ENCODE measurements at places on chromosomes 16 and 17.

- DNase-seq = no peak
These were observed 317.1 kb downstream of the PHKB start for GRCh38 chr16:47778106-47778801.

GRCh38 chr16:86479419-86479818 lies 30.9 kb upstream of the FOXF1 start:
- DNase-seq = no peak

GRCh38 chr17:83117583-83117982 lies 38.2 kb downstream of the METRNL start:
- no peak for DNase-seq

GRCh38 chr17:81394921-81395599 lies at the start of gene BAHCC1:
BAHCC1 (plus strand) TSS chr17:81395457; CDS start chr17:81399740, 4,283 bp downstream.
- DNase-seq = peak; percentile 99

GRCh38 chr17:29911641-29912177 lies 18.3 kb downstream of the SSH2 start:
- no peak for DNase-seq

DNA sequence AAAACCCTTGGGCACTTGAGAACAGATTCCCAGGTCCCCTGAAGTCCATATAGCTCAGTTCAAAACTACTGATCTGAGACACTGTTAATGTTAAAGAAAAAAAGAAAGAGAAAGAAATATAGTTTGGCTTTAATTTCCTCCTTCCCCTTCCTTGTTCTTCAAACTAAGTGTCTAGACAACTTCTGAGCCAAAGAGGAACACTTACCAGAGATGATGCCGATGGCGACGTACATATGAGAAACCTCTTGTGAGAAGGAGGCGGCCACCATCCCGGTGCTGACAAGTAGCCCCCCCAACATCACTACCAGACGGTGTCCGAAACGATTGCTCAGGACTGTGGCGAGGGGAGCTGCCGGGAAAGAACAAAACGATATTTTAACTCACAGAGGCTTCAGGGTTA lies 17.2 kb downstream of the SLC16A6 start:
- DNase-seq = no peak

DNA sequence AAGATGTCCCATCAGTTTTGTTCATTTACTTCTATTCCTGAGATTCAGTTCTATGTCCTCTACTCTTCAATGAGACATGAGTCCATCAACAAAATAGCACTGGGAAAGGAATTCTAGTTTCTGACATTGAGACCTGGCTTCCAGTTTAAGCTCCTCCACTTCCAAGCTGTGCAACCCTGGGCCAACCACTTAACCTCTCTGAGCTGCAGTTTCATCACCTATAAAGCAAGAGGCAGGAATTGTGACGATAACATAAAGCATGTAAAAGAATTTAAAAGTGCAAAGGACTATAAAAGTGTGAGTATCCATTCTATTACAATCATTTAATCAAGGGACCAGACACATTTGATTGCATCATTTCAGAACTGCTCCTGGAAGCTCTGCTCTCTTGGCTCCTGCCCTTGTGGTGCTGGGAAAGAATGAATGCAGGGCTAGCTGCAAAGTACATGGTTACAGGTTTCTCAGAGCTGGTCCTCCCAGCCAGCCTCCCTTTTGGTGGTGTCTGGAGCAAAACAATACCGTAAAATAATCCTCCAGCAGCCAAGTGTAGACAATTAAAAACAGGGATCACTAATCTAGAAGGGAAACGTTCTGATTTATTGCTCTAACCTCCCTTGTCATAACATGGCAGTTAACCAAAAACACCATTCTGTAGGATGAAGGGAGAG lies 113.9 kb downstream of the VPS53 start:
- DNase-seq = no peak

DNA sequence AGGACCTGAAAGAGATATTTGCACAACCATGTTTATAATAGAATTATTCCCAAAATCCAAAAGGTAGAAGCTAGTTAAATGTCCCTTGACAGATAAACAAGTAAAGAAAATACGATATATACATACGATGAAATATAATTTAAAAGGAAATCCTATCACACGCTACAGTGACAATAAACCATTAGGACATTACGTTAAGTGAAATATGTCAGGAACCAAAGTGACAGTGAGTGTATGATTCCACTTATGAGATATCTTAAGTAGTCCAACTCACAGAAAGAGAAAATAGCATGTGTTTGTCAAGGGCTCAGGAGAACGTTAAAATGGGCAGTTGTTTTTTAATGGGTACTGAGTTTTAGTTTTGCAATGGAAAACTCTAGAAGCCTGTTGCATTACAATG lies 212.7 kb upstream of the PMFBP1 start:
- no peak for DNase-seq

DNA sequence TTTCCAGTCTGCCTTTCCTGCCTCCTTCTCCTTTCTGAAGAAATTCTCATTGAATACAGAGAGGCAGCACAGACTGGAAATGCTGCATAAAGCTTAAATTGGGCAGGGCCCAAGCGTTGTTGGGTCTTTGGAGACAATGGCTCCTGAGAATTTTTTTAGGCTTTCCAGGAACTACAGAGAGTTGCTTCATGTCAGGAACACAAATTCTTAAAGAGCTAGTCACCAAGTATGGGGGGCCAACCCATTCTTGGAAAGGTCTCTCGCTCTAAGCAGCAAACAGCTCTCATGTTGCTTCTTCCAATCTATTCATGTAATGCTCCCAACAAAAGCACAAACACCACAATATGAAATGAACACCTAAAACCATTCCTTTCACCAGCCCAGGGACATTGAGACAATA lies 6.9 kb downstream of the HNF1B start:
- DNase-seq = no peak

DNA sequence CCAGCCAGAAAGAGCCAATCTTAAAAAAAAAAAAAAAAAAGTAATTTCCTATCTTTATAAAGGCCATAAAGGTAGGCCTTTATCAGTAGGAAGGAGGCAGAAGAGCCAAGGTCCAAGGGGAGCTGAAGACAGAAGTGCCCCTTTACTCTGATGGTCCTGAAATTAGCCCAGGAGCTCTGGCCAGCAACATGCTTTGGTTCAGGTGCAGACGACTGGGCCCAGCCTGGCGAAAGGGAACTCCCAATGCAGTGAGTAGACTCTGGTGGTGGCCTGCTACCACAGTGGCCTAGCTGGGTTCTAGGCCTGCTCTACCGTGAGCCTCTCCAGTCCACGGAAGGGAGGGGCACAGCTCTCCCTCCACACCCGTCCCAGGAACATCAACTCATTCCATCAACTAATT lies 23.1 kb upstream of the MEIOB start:
- no peak for DNase-seq

GRCh38 chr17:11318207-11318606 lies 77.2 kb downstream of the SHISA6 start:
- no peak for DNase-seq

- DNase-seq = no peak
These were observed 11.1 kb downstream of the CA10 start for GRCh38 chr17:52147431-52147830.

- DNase-seq = no peak
These were observed 508.7 kb downstream of the KCNJ2 start for GRCh38 chr17:70677783-70678647.

- no peak for DNase-seq
These were observed 52.7 kb downstream of the SREBF1 start for GRCh38 chr17:17783825-17784656.

DNA sequence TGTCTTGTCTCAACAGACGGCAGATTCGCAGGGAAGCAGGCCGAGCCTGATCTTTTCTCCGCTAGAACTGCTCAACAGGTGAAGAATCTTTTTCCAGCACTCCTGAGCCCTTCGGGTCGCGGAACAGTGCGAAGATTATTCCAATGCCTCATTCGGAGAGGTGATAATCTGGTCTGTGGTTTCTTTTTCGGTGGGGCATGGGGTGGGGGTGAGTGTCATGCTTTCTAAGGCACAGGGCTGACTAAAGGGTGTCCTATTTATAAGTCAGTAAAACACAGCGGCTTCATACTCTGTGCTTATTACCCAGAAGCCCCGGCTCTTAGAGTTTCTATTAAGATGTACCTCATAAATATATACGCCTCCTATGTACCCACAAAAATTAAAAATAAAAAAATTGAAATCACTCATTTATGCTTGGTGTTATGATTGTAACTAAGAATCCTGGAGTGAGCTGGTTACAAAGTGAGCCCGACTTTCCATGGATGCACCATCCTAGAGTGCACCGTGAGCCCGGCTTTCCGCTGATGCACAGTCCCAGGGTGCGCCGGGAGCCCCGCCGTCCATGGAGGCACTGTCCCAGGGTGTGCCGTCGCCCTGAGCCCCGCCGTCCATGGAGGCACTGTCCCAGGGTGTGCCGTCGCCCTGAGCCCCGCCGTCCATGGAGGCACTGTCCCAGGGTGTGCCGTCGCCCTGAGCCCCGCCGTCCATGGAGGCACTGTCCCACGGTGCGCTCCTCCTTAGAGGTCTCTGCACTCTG lies 164.9 kb downstream of the IRX3 start:
- DNase-seq = no peak

DNA sequence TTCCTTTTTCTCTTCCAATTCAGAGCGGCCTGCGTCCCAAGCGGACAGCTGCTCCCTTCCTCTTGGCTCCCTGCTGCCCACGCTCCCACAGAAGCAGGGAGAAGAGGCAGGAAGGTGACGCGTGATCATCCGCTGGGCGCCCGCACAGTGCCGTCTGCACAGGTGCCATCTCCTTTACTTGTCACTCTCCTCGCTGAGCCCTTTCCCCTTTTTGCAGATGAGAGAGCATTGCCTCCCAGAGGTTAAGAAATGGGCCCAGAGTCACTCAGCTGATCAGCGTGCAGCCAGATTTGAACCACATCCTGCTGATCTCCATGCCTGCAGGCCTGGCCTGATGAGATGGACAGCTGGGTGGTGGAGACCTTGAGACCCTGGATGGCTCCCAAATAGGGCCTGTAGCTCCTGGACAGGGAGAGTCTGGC lies 299.8 kb downstream of the SEC14L1 start:
- no peak for DNase-seq

GRCh38 chr16:27639561-27640276 lies 89.8 kb downstream of the KATNIP start:
- peak; percentile 59 for DNase-seq

- DNase-seq = peak; percentile 52
These were observed 36.8 kb downstream of the CBFA2T3 start for GRCh38 chr16:88939972-88940861.

- DNase-seq = no peak
These were observed 39.7 kb downstream of the NUP93 start for GRCh38 chr16:56769677-56770076.

- no peak for DNase-seq
These were observed at the start of gene SLFN14 for GRCh38 chr17:35560703-35561102. SLFN14 (minus strand) TSS chr17:35560819; CDS start chr17:35558062, 2,757 bp downstream.

- DNase-seq = no peak
These were observed 16.4 kb upstream of the OSGIN1 start for GRCh38 chr16:83936581-83937165.

- no peak for DNase-seq
These were observed 332.2 kb upstream of the KIF2B start for GRCh38 chr17:53490447-53490968.

DNA sequence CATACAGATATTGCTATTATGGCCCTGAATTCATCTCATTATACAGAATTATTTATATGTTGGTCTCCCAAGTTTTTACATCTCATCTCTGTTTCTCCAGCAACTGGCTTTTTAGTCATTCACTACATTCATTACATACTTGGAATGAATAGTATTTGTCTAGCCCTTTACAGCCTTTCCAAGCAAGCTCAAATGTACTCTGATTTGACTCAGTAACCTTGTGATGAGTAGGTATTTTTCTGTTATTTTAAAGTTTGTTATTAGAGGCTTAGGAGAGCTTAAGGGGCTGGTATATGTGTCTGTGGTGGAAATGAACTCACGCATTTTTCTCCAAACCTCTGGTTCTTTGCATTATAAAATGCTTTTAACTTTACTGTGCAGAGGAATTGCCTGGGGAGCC lies 224.7 kb downstream of the SNX29 start:
- DNase-seq = no peak

Measured in NCI-H526 (cell line).